ENCODE measurements at places on chromosomes 4 and X.

DNA sequence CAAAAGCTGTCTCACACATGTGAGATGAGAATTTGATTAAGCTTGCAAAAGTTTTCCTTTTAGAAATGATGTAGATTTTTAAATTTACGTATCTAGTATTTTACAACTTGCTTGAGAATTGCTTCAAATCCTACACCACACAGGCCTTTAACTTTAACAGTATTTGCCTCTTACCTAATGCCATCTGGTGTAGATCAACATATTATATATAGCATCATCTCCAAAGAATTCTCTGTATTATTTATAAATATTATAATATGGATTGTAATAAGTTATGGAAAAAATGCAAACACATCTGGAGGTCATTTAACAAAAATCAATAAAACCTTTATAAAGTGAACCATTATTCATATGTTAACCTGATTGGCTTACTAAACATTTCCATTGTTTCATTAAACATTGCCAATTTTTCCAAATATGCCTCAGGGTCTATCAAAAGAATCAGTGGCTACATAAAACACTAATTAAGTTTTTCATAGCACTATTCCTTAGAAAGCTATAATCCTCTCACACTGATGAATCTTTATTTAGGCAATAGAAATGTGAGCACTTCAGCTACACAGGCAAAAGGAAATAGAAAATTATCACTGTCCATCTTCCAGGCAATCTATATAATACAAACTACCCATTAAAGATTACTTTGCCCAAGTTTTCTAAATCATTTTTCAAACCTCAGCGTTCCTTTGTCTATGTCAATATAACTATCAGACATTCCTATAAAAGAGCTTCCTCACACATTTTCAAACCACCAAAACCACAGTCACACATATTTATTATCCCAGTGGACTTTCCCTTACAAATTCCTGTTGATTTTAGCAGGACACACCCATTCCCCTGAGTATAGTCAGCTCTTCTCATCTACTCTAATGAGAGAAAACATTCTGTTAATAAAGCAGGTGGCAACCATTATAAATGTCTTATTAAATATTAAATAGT lies 83.5 kb upstream of the INTU start:
- no peak for DNase-seq

- DNase-seq: no peak
These were observed 247.7 kb upstream of the FTHL17 start for GRCh38 chrX:31319586-31319985.

- DNase-seq: no peak
These were observed 61.7 kb upstream of the CBR4 start for GRCh38 chr4:169071747-169072146.

- no peak for DNase-seq
These were observed 52.4 kb downstream of the SCFD2 start for GRCh38 chr4:53313510-53313909.

DNA sequence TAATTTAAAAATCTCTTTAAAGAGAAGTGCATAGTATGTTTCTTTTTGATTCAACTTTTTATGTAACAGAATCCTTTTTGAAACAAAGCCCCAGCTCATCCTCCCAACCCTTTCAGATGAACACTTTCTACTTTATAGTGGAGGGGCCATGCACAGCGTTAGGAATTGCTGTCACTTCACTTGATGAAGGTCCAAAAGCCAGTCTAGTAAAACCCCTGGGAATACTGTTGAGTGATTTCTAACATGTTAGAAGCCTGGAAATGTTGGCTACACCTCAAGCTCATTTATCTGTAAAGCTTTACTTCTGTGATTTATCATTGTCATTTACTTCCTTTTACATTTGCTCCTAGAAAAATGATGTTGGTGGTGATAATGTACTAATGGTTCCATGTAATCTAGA lies 1608.9 kb upstream of the TENM3 start:
- DNase-seq: no peak

DNA sequence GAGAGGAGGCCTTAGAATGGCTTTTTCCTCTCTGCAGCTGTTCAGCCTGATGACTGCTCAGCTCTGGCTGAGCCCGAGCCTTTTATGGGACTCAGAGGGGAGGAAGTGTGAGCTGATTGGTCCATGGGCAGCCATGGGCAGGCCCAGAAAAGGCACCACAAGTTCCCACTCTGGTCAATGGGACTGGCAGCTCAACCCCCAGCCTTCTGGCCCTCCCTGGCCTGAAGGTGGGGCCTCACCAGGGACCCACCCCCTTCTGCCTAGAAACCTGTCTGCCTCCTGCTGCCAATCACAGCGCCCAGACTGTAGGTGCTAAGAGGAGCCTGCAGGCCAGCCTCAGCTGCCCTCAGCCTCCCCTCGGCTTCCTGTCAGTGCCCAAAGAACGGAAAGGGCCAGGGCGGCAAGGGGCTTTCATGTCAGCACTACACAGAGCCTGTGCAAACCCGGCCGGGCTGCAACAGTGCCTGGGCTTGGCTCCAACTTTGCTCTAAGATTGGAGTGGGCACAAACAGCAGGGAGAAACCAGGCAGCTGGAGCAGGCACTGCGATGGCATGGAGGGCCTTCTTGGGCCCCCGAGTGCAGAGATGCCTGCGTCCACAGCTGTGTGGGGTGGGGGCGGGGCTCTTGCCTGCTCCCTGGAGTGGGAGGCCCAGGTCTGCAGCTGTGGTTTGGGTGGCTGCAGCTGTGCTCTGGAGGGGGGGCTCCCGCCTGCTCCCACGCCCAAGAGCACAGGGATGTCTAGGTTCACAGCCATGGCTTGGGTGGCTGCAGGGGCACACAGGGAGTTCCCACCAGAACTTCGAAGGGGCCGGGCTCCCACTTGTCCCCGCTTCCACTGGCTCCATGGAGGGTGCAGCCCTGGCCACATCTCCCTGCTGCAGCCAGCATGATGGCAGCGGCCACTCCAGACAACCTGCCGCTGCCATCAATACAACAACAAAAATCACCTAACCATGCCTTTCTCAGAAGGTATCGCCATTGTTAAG lies 92.6 kb downstream of the NXF2 start:
- no peak for DNase-seq

DNA sequence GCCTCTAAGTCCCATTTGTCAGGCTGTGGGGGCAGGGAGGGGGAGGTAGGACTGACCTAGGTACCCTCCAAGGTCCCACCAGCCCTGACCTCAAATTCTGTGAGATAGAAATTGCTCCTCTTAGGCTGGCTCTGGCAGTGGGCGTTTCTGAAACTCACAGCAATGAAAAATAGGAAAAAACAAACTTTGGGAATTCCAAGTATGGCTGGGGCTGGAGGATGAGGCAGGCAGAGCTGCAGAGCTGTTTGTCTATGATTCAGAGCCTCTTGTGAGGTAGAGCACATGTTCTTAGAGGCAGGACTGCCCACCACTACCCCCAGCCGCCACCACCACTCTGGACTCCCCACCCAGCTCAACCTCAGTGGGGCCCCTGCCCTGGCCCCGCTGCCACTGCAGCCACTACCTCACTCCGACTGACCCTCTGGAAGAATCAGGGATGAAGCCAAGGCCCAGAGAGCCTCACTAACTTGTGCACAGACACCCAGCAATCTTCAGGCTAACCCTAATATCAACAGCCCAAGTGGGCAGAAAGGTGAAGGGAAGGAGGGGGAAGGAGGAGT lies 98.2 kb downstream of the PJA1 start:
- DNase-seq: no peak

DNA sequence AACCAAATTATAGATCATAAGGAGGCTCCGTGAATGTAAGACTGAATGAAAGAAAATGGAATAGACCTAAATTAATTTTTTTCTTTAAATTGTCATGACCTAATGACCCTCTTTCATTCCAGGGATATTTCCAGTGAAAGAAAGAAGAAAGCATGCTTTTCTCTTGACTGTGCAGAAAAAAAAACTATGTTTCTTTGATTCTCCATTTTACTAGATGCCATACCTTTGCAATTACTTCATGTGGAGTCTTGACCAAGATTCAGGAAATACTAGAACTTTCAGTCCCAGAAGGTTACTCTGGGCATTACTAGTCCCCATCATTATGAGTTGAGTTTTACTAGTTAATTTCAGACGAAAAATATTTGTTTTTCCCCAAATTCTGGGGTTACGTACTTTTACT lies 6.4 kb upstream of the COMMD8 start:
- no peak for DNase-seq

- no peak for DNase-seq
These were observed 48.1 kb downstream of the PCDH7 start for GRCh38 chr4:30768277-30768676.

DNA sequence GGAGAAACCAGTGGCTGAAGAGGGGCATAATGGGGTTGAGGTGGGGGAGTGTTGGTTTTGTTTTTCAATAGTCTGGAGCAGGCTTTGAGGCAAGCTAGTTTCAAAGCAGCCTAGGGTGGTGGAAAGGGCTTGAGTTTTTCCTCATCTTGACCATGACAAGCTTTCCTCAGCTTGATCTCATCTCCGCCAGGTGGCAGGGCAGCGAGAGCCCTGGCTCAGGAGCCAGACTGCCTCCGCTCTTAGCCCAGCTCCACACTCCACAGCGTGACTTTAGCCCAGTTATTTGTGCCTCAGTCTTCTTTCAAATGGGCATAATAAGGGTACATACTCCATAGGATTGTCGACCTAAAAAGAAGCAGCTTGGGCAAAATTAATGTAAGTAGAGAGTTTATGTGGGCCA lies 29.9 kb upstream of the SOWAHD start:
- DNase-seq: no peak

DNA sequence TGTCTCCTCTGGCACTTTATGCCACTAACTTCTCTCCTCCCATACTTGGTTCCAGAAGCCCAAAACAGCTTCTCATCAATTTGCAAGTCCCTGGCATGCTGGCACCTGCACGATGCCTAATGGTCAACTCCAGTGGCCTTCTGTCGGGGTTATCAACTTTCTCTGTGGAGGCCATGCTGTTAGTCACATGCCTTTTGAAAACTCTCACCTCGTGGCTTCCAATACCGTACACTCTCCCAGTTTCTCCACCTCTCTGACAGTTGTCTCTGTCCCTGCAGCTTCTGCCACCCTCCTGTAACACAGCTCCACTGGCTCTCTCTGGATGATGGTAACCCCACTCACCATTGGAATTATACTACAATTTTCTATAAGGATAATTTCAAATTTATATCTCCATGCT lies 324.0 kb downstream of the NR3C2 start:
- DNase-seq: no peak

DNA sequence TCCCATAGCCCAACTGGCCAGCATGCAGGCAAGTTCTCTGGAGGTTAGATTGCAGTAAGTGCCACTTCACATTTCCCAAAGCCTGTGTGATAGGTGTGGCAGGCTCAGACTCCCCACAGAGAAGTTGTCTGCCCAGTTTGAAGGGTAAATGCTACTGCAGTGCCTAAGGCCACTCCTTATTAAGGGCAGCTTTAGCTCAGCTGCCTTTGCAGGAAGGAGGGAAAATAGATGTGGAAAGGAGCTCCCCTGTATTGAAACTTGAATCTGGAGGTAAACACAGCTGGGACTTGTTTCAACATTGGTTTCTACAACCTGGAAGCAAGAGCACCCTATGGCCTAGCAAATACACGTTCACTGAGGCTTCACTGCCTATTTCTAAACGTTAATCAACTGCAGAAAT lies 22.4 kb downstream of the NEXMIF start:
- no peak for DNase-seq

DNA sequence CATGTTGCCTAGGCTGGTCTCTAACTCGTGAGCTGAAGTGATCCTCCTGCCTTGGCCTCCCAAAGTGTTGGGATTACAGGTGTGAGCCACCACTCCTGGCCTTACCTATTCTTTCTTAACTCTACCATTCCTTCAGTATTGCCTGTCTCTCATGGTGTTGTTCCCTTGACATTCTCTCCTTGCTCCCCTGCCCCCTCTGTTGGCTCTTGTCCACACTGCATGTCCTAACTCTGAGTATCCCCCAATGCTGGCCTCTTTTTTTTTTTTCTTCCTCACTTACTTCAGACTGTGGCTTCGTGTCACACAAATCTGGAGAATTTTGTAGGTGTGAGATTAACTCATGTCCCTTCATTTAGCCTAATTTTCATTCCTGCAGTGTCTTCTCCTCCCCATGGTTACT lies 22.9 kb upstream of the FRMPD4 start:
- no peak for DNase-seq

- DNase-seq: no peak
These were observed 334.9 kb downstream of the IL1RAPL1 start for GRCh38 chrX:28922106-28922505.

DNA sequence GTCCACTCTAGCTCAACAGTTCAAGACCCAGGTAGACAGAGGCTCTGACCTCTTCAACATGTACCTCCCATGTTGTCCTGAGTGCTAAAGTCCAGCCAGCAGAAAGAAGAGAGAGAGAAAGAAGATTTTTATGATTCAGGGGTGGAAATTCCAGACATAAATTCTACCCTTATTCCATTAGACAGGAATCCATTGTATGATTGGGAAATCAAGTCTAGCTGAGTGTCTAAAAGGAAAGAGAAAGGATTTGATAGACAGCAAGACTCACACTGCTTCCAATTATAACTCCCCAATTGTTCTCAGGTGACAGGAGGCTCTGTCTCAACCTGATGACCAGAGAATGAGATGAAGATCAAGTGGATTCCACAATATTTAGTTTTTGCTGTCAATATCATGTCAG lies 27.9 kb upstream of the PGM2 start:
- no peak for DNase-seq

DNA sequence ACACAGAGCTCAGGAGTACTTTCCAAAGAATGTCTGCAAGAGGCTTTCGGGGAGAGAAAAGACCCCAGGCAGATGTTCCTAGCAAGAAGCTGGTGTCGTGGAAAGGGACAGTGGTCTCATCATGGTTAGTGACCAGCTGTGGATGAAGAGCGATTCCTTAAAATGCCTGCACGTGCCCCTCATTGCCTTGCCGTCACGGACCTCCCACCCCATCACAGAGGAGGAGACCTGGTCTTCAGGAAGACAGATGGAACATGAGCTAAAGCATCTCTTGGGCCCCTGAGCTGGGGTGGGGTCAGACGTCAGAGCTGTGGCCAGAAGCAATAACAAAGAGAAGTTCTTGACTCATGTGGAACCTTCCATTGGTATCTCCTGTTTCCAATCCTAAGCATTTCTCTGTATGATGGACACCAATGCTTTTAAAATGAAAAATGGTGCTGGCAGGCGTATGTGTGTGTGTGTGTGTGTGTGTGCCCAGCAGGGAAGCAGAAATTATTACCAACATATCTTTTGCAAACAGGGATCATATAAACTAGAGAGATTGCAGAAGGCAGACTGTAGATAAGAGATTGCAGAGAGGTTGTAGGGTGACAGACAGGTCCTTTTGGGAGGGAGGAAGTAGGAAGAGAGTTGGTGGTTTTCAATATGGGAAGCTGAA lies 25.2 kb upstream of the ASMTL start:
- DNase-seq: no peak

DNA sequence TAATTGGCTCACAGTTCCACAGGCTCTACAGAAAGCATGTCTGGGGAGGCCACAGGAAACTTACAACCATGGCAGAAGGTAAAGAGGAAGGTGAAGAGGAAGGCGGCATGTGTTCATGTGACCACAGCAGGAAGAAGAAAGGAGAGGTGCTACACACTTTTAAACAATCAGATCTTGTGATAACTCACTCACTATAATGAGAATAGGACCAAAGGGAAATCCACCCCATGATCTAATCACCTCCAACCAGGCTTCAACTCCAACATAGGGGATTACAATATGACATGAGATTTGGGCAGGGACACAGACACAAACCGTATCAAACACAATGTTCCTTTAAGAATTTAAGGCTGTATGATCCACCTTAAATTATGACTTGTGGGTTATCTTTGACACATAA lies 10.5 kb upstream of the PGM2 start:
- DNase-seq: no peak

- no peak for DNase-seq
These were observed 56.5 kb downstream of the ANTXR2 start for GRCh38 chr4:80016506-80016905.
